Activated T-helper 9 cell treated with anti-CD3 and anti-CD28 coated beads, Interleukin-2, amount 50 U/mL, for 16 hours (primary cell): ENCODE measurements at places on chromosomes 5 and 9.

GRCh38 chr9:121527371-121527770 is 27.7 kb upstream of the GGTA1 start:
- DNase-seq = no peak

- DNase-seq = no peak
Measured at GRCh38 chr9:37840560-37841194, 40.1 kb downstream of the DCAF10 start.

DNA sequence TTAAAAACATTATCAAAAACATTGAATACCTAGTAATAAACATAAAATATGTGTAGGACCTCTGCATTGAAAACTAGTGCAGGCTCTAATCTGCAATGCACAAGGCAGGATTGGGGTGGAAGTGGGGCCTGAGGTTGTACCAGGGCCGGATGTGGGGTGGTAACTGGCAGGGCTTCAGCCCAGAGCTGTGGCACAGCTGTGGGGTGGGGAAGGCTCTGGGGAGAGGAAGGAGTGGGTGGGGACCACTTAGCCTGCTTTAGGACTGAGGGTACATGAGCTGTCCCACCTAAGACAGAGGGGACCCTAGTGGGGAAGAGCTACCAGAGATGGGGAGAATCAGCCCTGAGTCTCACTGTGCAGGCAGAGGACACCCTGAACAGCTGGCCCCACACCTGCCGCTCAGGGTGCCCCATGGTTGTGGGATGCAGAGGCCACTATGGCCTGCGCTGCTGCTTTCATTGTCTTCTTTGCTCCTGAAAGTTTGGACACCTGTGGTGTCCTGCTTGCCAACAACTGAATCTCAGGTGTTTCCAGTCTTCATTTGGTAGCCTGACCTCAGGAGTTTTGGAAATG is 311.4 kb downstream of the TLE4 start:
- no peak for DNase-seq

GRCh38 chr5:179559284-179560252 is 9.2 kb downstream of the RUFY1 start:
- peak; percentile 71 for DNase-seq

DNA sequence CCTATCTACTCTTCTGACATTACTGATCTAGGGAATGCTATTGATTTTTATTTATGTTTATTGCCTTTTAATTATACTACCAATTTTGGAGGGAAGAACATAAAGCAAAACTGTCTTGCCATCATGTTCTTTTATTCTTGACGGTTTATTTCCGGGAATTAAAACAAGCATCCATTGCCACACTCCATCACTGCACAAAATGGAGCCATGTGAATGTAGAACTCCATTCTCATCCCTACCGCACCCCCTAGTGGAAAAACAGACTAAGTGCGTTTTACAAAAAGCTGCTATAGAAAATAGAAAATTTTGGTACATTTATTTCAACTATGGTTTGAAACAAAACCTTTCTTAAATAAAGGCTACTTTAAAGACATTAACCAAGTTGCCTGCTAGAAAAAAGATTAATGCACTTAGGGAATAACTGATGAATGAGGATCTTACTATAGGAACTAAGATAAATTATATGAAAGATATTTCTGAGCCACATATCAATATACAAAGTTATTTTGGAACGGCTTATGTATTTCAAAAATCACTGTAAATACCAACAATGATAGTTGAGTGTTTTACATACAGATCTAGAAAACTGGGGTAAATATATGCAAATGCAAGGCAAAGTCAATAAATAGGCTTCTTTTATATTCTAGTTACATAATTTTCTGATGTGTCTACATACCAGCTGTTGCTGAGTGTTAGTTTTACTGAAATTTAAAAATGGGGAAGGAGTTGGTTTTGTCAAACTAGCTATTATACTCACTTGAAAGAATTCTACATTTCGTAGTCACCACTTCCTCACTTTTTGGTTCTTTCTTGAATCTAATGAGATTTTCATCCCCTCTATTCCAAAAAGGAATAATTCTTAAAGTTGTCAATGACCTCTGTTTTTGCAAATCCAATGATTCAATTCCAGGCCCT is 26.5 kb downstream of the OXCT1 start:
- no peak for DNase-seq

DNA sequence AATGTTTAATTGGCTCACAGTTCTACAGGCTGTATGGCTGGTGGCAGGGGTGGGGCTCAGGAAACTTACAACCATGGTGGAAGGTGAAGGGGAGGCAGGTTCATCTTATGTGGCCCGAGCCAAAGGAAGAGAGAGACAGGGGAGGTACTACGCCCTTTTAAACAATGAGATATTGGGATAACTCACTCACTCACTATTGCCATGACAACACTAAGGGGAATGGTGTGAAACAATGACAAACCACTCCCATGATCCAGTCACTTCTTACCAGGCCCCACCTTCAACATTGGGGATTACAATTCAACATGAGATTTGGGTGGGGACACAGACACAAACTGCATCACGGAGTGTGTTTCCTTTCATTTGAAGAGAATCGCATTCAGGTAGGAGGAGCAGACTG is 220.9 kb downstream of the GADD45G start:
- no peak for DNase-seq

DNA sequence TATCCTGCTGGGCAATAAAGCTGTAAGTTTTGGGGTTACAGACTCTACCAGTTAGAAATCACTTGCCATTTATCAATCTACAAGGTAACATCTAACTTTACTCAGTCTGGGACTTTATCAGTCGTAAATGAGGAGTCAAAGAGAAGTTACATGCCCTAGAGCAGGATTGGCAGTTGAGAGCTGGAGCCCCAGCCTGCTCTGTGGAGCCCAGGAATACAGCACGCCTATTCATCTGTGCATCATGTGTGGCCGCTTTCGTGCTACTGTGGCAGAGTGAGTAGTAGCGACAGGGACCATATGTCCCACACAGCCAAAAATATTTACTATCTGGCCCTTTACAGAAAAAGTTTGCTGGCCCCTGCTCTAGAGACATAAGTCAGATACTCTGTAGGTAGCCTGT is 152.5 kb upstream of the NTRK2 start:
- no peak for DNase-seq

- DNase-seq = no peak
Measured at GRCh38 chr5:172664018-172664417, 23.0 kb downstream of the NEURL1B start.

DNA sequence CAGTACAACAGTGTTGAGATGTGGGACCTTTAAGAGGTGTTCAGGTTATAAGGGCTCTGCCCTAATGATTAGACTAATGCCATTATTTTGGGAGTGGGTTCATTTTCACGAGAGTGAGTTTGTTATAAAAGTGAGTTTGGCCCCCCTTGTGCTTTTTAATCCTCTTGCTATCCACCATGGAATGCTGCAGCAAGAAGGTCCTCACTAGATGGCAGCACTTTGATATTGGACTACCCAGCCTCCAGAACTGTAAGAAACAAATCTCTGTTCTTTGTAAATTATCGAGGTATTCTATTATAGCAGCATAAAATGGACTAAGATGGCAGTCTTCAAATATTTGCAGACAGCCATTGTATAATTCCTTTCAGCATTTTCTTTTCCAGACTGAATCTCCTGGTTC is 212.4 kb downstream of the LRRC70 start:
- DNase-seq = no peak

GRCh38 chr5:155983954-155984353 is 343.0 kb upstream of the SGCD start:
- no peak for DNase-seq

GRCh38 chr5:88932541-88932940 is 49.6 kb upstream of the MEF2C start:
- DNase-seq = no peak

DNA sequence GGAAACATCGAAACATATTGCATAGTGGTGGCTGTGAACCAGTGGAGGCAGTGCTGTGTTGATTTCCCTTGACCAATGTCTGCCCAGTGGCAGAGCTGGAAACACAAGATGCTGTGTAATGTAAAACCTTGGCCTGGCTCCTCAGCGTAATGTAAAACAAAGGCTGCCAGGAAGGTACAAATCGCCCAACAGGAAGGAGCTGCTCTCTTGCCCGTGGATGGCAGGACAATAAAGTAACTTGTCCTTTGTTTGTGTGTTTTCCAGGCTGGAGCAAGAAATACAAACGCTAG is 143.4 kb downstream of the PALM2AKAP2 start:
- no peak for DNase-seq

DNA sequence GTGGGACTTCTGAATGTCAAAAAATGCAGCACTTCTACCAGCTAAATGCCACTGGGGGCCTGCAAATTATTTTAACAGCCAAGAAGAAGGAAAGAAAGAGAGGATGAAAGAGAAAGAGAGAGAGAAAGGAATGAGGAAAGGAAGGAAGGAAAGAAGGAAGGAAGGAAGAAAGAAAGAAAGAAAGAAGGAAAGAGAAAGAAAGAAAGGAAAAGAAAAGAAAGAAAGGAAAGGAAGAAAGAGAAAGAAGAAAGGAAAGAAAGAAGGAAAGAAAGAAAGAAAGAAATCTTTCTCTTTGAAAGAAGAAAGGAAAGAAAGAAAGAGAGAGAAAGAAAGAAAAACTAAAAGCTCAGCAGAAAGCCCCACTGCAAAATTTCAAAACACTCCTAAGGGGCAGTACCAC is 69.2 kb upstream of the SV2C start:
- DNase-seq = no peak
